ENCODE measurements at places on chromosomes 2 and 18. TPM values are rescaled to one million over a fixed set of nuclear protein-coding genes. Genes with fewer than 3 reads are reported as not detected.

DNA sequence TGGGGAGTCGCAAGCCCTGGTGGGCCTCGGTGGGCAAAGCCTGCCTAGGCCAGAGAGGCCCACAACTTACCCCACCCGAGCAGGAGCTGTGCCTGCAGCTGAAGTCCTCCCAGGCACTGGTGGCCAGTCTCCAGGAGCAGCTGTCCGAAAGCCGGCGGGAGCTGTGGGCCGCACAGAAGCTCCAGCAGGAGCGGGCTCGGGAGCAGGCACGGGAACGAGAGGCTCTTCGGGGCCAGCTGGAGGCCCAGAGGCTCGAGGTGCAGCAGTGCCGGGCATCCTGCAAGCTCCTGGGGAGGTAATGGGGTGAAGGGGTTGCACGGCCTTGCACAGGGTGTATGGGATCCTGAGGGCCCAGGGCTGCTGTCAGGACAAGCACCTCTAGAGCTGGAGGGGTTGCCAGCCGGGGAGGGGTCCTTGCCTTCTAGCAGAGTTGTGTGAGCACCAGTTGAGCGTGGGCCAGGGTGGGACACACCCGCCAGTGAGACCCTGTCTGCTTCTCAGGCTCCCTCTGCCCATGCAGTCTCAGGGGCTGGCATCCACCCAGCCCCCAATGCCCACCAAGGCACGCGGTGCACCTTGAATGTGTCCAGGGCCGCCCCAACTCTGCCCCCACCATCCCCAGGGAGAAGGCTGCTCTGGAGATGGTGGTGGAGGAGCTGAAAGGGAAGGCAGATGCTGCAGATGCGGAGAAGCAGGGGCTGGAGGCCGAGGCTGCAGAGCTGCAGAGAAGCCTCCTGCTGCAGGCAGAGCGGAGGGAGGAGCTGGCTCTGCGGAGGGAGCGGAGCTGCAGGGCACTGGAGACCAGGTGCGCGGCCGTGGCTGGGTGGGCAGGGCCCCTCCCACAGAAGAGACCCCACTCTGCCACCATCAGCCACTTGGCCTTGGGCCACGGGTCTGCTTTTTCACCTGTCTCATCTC is 27.2 kb downstream of the CROCC2 start:
- no peak for DNase-seq

DNA sequence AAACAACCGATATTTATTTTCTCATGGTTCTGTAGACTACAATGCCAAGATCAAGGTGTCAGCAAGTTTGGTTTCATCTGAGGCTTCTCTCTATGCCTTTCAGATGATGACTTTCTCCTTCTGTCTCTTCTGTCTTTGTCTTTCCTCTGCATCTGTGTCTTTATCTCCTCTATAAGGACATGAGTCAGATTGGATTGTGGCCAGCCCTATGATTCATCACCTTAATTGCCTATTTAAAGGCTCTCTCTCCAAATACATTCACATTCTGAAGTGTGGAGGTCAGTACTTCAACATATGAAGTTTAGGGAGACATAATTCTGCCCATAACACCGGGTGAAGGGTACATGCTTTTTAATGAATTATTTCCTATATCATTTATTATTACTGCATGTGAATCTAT is 71.2 kb upstream of the CNTNAP5 start:
- no peak for DNase-seq

DNA sequence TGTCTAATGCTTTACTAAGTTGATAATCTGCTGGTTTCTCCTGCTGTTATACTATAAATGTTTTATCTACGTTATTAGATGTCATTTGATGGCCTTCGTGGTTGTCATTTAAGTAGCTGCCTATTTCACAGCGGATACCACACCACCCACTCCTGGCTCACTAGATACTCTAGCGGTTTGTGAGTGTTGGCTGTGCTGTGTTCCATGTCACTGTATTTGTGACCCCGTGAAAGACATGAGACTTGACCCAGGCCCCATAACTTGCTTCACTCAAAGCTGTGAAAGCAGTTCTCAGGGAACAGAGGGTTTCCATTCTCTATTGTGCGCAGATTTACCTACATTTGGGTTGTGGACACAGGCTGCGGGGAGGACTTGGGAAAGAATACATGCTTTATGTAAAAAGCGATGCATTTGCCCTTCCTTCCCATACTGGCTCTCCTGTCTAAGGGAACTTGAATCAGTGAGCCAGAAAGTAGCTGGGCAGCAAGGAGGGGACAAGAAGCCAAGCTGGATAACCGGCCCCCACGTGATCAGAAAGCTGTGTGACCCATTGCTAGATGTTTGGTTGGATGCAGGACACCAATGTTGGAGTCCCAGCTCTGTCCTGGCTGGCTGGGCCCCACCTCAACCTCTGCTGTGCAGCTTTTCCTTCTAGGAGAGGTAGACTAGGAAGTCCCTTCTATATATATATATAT is 52.2 kb downstream of the PLB1 start:
- DNase-seq, result no peak

- no peak for DNase-seq
These were observed 52.4 kb downstream of the STK39 start for GRCh38 chr2:168194784-168195522.

DNA sequence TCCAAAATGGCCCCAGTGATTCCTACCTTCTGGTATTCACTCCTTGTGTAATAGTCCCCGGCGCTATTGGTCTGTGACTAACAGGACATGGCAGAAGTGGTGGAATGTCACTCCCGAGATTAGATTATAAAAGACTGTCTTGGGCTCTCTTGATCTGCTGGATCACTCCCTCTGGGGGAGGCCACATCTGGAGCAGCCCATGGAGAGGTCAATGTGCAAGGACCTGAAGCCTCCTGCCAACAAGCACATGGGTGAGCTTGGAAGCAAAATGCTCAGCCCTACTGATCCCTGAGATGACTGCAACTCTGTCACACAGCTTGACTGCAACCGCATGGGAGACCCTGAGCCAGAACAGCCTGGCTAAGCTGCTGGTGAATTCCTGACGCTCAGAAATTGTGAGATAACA is 94.3 kb upstream of the GLI2 start:
- no peak for DNase-seq

GRCh38 chr2:135674453-135674852 is 67.2 kb upstream of the UBXN4 start:
- DNase-seq, result no peak

- DNase-seq, result no peak
These were observed 29.2 kb upstream of the MSH2 start for GRCh38 chr2:47373747-47374146.

Gene SULT6B1
- total RNA-seq, result not detected

Gene SOWAHC
- 0.16 TPM for total RNA-seq

Gene DYNC1I2
- total RNA-seq, result 45.3 TPM

Gene ARL4C
- 137 TPM for total RNA-seq

Data from naive thymus-derived CD8-positive, alpha-beta T cell (primary cell).